ENCODE measurements at places on chromosomes 5 and 9.

- DNase-seq = no peak
Measured at GRCh38 chr9:133906932-133907910, 84.9 kb downstream of the VAV2 start.

GRCh38 chr5:42949348-42950115 is 90.6 kb downstream of the ANXA2R start:
- peak; percentile 23 for DNase-seq

DNA sequence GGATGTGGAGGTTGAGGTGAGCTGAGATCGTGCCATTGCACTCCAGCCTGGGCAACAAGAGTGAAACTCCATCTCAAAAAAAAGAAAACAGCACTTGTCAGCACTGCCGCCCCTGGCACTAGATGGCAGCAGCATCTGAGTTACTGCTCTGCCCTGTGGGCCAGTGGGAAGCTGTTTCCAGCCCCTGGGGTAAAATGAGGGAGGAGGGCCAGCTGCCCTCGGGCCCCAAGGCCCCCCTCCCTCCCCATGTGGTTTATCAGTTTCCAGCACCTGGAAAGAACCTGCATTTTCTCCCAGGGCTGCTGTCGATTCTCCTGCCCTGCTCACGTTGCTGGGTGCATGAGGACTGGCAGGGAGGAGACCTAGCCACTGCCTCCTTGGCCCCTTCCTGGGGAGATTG is 13.2 kb upstream of the CEL start:
- no peak for DNase-seq

DNA sequence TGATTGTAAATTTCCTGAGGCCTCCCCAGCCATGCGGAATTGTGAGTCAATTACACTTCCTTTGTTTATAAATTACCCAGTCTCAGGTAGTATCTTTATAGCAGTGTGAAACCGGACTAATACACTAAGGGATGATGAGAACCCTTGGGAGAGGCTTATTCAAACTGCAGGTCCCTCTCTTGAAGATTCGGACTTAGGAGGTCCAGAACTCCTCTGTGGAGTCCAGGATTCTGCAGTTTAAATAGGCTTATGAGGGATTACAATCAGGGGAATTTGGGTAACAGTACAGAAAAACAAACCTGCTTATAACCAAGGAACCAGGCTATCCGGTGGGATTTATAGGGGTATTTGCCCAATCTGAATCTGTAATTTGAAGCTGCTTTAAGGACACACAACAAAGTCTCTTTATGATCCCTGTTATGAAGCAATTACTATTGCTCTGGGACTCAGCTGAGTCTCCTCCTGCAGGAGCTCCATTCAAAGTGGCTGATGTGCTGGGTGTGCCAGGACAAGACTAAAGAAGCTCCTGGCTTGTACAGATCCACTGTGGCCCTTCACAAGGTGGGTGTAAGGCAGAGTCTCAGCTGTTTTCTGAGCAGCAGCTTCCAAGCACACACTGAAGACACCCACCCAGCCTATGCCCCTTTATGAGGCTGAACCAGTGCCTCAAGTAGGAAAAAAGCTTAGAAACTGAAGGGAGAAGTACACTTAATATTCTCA is 41.8 kb upstream of the LHFPL2 start:
- DNase-seq = no peak

- no peak for DNase-seq
Measured at GRCh38 chr9:68640421-68641089, 64.5 kb upstream of the PIP5K1B start.

DNA sequence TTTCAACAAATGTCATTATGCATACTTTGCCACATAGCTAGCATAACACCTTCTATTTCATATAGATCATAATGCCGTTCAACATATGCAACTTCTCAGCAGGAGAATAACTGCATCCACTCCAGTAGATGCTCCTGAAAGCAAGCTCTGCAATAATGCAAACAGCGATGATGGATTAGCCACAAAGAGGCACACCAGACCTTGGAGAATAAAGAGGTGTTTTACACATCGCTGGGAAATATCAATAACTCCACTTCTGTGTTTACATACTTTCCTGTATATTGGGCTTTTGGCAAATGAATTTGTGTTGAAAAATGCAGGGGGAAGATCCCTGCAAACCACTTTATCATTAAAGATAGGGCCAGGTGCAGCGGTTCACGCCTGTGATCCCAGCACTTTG is 271.5 kb upstream of the PANK3 start:
- DNase-seq = no peak

GRCh38 chr5:56302027-56302426 is 68.9 kb upstream of the ANKRD55 start:
- no peak for DNase-seq

GRCh38 chr5:66565878-66566277 is 30.3 kb upstream of the MAST4 start:
- no peak for DNase-seq

DNA sequence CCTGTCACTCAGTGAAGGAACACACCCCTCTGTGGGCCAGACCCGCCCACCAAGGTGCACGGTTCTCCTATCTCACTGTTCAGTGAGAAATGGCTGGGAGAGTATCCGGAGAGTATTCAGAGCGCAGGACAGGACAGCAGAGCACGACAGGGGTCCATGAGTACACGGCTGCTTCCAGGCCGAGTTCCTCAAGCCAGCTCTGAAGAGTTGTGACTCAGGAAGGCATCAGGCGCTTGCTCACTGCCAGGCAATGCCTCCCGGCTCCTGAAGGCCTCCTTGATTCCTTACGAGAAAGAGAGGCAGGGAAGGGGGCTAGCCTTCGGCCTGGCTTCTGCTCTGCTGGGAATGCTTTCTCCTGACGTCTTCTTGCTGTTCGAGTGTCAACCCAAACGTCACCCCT is 132.1 kb upstream of the PPP1R26 start:
- no peak for DNase-seq

GRCh38 chr5:72085319-72085718 is 22.0 kb upstream of the MAP1B start:
- DNase-seq = no peak
